ENCODE measurements at places on chromosomes 4 and X.

DNA sequence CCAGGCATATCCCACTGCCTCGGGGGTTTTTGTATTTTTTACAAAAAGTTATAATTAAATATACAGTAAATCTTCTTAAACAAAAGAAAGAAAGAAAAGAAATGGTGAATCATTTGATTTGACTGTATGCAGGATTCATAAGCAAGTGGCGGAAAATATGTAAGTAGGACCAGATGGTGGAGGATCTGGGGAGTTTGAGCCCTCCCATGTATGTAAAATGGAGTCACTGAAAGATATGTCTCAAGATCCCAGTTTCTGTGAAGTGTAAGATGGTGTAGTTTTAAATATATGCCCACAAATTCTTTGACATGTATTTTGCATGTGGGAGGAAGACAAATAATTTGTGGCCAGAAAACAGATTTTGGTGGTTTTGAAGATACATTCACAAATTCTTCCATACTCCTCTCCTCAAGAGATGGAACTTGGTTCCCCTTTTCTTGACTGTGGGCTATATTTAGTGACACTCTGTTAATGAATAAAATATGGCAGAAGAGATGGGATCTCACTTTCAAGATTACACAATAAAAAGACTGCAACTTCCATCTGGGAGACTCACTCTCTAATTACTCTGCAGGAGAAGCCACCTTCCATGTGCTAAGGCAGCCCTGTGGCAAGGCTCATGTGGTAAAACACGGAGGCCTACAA, 133.6 kb upstream of the S100G start:
- DNase-seq, result no peak

- no peak for DNase-seq
Measured at GRCh38 chr4:164501074-164501473, 252.9 kb upstream of the SMIM31 start.

DNA sequence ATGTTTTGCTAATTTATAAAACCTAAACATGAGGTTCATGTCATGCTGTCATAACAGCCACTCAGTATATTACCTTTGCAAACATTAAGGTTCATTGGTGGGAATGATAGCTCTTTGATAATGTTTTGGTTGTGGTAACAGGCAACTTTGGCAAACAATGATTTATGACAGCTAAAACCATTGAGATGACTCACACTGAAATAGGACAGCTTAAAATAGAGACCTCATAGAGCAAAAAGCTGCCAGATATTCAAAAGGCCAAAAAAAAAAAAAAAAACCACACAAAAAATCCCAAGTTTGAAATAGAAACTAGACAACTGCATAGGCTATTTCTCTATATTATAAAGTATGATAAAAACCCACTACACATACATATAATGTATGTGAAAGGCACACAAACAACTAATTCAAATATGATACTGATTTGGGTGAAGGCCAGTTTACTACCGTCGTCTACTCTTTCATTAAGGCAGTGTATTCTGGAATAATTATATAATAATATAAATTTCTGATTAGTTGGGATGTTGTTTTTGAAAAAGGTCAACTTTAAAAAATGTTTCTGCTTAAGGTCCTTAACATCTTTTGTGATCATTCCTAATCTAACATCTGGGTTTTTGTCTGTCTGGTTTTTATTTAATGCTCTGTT, 646.0 kb upstream of the PITX2 start:
- DNase-seq, result no peak

DNA sequence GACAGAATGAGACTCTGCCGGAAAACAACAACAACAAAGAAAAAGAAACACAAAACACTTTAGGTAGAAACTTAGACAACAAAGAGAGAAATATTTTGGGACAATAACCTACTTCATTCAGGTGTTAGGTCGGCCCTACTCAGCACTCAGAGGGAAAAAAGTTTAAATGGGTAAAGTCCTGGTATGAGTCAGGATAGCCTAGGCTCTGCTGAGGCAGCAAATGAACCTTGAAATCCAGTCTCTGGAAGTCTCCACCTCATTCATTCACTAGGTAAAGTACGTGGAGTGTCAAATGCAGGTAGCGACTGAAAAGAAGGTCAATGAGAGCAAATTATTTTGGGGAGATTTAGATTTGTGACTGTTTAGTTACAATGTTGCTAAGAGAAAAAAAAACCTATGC, 127.4 kb downstream of the FHDC1 start:
- no peak for DNase-seq

- no peak for DNase-seq
Measured at GRCh38 chr4:181684310-181684709, 558.9 kb upstream of the TENM3 start.

DNA sequence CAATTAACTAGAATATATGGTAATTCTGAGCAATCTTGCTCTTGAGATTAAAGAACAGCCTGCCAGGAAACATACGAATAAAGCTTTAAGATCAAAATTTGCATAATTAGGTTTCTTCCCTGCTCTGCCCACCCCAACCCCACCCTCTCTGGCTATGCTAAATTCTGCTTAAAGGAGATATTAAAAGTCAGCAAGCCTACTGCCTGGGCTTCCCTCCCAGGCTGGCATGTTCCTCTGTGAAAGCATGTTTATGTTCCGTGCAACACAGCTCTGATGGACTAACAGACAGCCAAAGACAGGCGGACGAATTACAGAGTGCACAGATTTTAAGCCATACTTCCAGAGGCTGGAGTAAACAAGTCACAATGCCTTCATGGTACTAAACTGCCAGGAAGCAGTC, 28.4 kb downstream of the CD99L2 start:
- DNase-seq, result no peak

- no peak for DNase-seq
Measured at GRCh38 chr4:23945451-23946017, 55.7 kb upstream of the PPARGC1A start.

- DNase-seq, result no peak
Measured at GRCh38 chrX:24339911-24340310, 20.5 kb upstream of the SUPT20HL1 start.

DNA sequence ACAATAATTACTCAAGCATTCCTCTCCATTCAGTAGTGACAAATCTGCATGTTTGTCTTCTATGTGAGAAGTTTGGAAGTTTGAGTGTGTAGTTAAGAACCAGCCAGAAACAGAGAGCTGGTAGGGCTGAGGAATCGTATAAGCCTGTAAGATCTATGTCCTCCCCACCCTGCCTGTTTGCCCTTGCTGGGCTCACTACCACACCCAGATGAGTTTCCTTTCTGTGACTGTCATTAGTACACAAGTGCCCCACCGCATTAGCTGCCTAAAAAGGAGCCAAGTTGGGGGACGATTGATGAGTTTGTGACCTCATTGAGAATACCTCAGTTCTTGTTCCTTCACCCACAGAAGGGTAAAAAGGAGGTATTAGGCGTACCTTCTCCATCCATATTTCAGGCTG, 28.3 kb downstream of the DOCK11 start:
- DNase-seq, result no peak

DNA sequence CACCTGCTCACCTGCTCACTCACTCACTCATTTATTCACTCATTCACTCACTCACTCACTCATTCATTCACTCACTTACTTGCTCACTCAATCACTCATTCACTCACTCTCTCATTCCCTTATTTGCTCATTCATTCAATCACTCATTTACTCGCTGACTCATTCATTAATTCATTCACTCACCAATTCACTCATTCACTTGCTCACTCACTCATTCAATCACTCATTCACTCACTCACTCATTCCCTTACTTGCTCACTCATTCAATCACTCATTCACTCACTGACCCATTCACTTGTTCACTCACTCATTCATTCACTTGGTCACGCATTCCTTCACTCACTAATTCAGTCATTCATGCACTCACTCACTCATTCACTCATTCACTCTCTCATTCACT, 88.7 kb upstream of the AFAP1 start:
- DNase-seq, result no peak

GRCh38 chrX:74551934-74552333, 62.5 kb downstream of the RLIM start:
- DNase-seq, result no peak

- no peak for DNase-seq
Measured at GRCh38 chrX:110000847-110001713, 1.8 kb upstream of the TMEM164 start.

DNA sequence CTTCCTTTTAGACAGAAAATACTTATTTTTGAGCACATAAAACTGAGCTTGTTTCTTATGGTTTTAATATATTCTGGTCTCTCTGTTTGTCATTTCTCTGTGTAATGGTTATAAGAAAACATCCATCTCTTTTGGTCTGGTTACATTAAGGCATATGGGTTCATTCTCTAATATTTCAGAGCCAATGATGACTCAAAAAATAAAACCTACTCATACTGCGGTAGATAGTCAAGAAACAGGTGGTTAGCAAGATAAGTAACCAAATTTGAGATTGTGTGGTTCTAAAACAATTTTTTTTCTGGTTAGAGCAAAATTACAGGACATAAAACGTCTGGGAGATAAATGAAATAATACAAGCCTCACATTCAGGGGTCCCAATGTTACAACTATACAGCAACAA, 654.5 kb downstream of the STIM2 start:
- no peak for DNase-seq

- no peak for DNase-seq
Measured at GRCh38 chr4:159829184-159829583, 726.3 kb downstream of the RAPGEF2 start.

- DNase-seq, result no peak
Measured at GRCh38 chr4:128908735-128909134, 99.2 kb downstream of the JADE1 start.

GRCh38 chr4:96193061-96193460, 353.2 kb downstream of the PDHA2 start:
- no peak for DNase-seq

GRCh38 chr4:184722798-184723197, 11.1 kb downstream of the CENPU start:
- DNase-seq, result no peak

- peak; percentile 39 for DNase-seq
Measured at GRCh38 chrX:63350465-63350877, 661 bp downstream of the SPIN4 start.

DNA sequence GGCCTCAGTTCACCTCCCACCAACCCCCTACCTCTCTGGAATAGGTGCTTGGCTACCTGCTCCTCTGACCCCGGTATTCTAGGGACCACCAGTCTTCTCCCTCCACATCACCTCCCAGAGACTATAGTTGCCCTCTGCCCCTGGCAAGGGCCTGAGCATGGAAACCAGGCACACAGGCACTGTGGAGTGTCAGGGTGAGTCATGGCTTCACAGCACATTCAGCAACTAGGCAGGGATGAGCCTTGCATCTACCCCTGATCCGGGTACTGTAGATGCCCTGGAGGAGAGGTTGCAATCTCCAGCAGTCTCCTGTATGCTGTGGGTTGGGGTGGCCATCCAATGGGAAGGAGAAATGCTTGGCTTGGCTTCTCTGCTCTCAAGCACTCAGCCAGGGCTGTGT, 472.7 kb downstream of the IDS start:
- DNase-seq, result no peak

DNA sequence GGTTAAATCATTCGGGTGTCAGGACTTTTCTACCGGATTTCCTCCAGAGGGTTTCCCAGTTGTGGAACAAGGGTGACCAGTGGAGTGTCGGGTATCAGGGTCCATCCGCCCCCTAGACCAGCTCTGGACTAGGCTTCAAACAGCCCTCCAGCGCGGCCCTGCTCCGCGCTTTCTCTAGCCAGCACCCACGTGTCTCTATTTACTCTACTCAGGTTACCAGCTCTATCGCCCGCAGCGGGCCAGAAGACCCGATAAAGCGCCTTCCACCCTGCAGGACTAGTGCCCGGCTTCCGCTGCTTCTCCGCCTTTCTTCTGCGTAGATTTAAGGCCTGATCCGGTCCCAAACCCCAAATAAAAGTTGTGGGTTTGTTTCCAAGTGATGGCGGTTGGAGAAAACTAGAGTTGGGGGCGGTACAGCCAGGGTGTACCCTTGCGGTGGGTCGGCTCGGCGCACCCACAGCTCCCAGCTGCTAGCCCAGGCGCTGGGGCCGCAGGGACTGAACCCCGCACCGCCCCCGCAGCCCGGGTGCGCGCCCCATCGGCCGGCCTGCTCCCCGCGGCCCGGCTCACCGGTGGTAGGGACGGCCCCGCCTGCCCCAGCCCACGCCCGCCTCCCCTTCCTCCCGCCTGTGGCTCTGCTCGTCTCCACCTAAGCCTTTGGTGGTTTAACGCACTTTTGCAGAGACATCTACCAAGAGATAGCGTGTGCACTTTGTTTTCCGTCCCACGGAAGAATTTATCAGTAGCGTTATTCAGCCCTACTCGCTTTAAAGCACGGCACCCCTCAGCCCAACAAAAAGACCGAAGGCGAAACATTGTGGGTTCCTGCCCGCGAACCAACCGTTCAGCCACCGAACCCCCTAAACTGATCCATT, 2.1 kb downstream of the LEF1 start:
- peak; percentile 51 for DNase-seq

DNA sequence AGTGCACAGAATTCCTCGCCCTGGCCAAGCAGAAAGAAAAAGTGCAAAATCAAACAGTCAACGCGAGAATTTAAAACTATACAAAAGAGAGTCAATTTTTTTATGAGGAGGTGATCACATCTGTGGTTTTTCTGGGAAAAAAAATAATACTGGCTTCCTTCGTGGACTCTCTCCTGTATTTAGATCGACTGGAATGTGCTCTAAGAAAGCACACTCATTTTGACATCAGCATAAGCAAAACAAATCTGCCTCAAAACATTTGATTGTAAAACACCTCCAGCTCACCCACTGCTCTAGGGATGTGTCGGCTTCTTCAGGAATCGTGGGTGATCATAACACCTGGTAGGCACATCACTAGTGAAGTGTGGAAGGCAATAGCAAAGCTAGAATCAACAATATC, 417.4 kb upstream of the FAT1 start:
- no peak for DNase-seq

DNA sequence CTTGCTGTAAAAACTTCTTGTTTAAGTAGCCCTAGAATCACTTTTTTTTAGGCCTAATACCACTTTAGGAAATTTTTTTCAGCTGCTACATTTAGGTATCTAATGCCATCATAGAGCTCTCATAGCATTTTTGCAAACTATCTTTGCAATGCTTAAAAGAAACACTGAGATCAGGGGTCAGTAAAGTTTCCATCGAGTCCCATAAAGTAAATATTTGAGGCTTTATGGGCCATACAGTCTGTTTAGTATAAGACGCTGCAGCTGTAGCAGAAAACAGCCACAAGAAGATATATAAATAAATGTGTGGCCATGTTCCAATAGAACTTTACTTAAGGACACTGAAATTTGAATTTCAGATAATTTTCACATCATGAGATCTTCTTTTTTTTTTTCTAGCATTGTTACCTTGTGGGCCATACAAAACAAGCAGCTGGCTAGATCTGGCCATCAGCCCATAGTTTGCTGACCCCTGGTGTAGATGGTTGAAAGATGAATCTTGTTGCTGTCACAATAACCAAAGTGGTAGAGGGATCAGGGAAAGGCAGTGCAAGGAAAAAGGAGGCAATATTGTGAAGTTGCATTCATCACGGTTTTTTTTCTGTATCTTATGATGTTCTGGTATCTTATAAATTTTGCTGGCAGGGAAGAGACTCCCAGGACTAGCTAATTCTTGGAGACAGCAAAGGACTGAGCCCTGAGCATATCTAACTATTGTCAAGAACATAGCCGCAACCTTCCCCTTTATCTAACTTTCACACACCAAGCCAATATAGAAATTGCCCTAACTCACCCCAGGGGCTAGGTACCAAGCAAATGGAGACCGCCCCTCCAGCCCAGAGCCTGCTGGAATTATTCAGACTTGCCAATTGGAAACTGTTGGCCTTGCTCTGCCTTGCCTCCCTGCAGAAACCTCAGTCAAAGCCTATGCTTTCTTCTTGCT, 46.6 kb downstream of the RASGEF1B start:
- no peak for DNase-seq

GRCh38 chrX:72304877-72305276, 837 bp downstream of the CITED1 start:
- no peak for DNase-seq

Data from left hindlimb (tissue), 1 donor.